ENCODE measurements at places on chromosomes 4 and X. TPM values are rescaled to one million over a fixed set of nuclear protein-coding genes. Genes with fewer than 3 reads are reported as not detected.

DNA sequence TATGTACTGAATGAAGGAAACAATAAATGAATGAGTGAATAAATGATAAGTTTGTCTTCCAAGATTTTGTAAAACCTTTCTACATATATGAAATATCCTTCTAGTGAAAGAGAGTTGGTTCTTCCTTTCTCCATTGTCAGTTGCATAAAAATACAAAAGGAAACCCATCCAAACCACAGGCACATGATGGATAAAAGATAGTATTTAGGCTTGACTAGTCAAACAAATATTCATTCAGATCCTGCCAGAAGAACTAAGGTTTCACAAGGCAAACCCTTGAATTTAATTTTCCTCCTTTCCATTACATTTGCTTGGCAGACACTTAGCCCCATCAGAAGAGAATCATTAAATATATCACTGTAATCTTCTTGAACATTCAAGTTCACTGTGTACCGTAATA, 208.4 kb downstream of the COL25A1 start:
- no peak for DNase-seq

DNA sequence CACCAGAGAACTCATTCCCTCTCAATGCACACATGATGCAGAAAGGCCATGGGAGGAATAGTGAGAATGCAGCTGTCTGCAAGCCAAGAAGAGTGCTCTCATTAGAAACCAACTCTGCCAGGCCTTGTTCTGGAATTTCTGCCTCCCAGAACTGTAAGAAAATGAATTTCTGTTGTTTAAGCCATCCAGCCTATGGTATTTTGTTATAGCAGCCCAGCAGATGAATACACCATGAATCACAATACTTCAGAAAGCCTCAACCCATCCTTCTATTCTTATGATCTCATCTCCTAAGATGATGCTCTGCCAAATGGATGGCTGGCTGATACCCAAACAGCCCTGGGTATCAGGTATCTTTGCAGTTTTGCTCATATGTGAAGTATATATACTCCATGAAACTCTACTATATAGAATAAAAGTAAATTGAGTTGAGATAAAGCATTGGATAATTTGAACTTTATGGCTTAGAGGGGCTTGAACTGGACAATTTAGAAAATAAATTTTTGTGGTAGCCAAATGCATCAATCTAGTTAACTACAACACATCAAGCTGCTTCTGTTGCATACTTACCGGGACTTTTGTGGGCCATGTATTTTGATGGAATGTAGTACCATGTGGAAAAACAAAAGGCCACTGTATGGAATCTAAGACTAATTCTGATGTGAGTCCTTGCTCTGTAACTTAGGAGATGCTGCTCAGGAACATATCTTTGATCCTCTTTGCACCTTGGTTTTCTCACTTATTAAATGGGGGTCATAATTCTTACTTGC, 245.9 kb downstream of the HS3ST1 start:
- no peak for DNase-seq

- no peak for DNase-seq
Observed at GRCh38 chr4:22625311-22625710, 67.4 kb upstream of the GBA3 start.

DNA sequence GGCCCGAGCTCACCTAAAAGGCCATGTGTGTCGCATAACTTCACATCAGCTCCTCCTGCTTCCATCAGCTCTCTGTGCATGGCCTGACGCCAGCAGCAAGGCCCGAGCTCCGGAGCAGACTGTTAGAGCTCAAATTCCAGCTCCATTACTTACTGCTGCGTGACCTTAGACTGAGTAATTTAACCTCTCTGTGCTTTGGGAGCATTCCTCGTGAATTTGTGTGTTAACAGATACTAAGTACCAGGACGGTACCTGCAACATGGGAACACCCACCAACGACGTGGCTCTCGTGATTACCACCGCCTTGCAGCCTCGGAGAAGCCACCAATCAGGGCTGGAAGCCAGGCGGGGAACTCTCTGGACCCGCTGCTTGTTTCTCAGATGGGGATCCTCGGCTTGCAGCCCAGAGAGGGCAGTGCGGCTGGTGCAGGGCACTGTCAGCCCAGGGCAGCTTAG, 12.9 kb downstream of the LETM1 start:
- DNase-seq = no peak

GRCh38 chr4:106414366-106414765, 45.8 kb upstream of the GIMD1 start:
- no peak for DNase-seq

GRCh38 chr4:2598511-2599303, 62.3 kb downstream of the FAM193A start:
- DNase-seq = no peak

DNA sequence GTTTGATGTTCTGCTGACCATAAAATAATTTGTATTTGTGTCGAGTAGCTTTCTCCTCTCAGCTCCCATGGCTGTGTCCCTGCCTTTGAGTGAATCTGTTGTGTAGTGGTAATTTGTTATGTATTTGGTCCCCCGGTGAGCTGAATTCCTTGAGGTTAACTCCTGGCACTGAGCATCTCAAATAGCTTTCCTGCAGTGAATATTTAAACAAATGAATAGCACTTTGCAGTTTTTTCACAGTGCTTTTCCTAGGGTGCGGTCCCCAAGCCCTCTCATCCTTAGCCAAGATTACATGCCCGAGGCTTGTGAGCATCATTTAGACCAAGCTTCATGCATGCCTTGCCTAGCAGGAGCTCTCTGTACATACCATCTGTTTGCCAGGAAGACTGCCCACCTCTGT, 74.2 kb downstream of the CLDN34 start:
- no peak for DNase-seq

GRCh38 chr4:151804821-151805220, 44.0 kb upstream of the GATB start:
- no peak for DNase-seq

DNA sequence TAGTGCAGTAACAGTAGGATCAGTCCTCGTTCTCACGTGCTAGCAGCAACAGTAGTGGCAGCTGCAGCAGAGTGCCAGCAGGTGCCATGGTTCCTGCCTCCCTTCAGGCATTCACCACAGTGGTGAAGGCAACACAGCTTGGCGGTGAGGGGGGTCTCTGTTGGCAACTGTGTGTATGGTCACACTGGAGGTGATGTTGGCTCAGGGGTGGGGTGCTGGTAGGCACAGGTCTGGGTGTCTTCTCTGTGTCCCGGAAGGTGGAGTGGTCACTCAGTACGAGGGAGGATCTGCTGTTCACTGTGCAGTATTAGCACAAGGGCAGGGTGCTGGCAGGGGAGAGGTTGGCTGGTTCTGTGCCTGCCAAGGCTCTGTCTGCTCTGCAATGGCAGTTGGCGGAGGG, 671.8 kb downstream of the CCSER1 start:
- DNase-seq = no peak

GRCh38 chr4:123783921-123784320, 387.3 kb downstream of the SPRY1 start:
- DNase-seq = no peak

DNA sequence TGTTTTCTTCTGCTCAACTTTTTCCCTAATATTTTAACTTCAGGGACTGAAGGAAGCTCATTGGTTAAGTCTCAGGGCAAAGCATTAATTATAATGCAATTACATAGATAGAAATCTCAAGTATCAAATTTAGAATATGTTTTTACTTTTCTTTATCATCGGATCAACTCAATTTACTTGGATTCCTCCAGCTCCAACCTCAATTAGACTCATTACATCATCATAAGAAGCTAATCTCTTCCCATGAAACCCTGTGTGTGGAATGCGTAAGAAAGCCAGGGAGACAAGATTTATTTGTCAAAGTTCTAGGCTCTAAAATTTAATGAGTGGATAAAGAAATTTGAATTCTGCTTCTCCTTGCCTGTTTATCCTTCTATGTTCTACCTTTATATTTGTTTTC, 918.4 kb downstream of the ADGRL3 start:
- no peak for DNase-seq

DNA sequence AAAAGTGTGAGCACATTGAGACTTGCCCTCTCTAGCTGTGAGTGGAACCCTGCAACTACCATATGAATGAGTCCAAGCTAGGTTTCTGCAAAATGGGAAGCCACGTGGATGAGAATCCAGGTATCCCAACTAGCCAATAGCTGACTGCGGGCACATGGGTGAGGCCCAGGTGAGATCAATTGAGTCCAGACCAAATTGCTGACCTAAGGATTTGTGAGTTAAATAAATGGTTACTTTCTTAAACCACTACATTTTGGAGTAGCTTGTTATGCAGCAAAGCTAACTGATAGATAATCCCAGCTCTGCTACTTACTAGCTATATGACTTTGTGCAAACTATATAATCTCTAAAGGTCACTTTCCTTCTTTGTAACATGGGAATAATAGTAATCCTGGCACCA, 150.3 kb upstream of the LCORL start:
- no peak for DNase-seq

- DNase-seq = peak; percentile 67
Observed at GRCh38 chrX:155027509-155028066, 944 bp downstream of the FUNDC2 start.

- no peak for DNase-seq
Observed at GRCh38 chr4:184267673-184268583, 50.3 kb upstream of the ENPP6 start.

GRCh38 chrX:19772822-19773628, 114.4 kb downstream of the SH3KBP1 start:
- DNase-seq = no peak

GRCh38 chrX:153441296-153441695, 4.6 kb downstream of the TREX2 start:
- no peak for DNase-seq

GRCh38 chrX:133370696-133371275, 44.5 kb downstream of the GPC4 start:
- no peak for DNase-seq

DNA sequence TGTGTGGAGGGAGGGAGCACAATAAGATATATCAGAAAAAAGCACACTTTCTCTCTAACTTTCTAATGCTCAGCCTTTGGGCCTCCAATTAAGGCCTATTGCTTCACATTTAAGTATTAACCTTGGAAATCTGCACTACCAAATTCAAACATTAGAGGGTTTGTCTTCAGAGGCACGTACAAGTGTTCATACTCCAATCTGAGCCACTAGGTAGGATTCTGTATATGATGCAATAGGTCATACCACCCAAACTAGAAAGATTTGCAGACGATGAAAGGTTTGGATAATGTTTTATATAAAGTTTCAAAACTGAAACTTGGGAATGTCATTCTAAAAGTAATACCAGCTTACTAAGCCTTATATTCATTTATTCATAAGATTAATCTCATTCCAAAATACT, 106.4 kb downstream of the MID1 start:
- no peak for DNase-seq

GRCh38 chrX:30212172-30212571, 3.2 kb upstream of the MAGEB2 start:
- DNase-seq = no peak

DNA sequence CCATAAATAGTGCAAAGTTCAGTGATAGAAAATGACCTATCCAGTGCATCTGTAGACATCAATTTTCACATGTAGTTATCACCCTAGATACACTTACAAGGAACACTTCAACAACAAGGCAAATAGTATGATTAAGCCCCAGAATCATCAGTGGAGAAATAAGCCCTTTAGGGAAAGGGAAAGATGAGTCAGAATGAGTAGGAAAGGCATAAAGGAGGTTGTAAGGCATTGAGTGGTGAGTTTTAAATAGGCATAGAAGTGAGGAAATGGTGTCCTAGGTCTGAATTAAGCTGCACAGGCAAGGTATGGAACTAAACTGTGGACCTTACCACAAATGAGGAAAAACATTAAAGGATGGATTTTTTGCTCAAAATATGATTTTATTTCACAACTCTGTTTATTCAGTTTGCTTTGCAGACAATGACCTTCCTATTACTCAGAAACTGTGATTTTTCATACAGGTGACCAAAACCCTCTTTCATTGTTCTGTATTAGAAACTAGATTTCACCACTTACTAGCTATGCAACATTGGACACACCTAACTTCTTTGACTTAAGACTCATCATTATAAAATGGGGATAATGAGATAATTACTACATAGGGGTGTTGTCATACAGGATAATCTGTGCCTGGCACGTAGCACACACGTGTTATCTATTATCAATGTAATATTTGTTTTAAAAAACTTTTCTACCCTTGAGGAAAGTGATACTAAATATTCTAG, 57.0 kb upstream of the MAP9 start:
- DNase-seq = no peak

GRCh38 chr4:123168812-123169211, 227.8 kb upstream of the SPRY1 start:
- DNase-seq = no peak

DNA sequence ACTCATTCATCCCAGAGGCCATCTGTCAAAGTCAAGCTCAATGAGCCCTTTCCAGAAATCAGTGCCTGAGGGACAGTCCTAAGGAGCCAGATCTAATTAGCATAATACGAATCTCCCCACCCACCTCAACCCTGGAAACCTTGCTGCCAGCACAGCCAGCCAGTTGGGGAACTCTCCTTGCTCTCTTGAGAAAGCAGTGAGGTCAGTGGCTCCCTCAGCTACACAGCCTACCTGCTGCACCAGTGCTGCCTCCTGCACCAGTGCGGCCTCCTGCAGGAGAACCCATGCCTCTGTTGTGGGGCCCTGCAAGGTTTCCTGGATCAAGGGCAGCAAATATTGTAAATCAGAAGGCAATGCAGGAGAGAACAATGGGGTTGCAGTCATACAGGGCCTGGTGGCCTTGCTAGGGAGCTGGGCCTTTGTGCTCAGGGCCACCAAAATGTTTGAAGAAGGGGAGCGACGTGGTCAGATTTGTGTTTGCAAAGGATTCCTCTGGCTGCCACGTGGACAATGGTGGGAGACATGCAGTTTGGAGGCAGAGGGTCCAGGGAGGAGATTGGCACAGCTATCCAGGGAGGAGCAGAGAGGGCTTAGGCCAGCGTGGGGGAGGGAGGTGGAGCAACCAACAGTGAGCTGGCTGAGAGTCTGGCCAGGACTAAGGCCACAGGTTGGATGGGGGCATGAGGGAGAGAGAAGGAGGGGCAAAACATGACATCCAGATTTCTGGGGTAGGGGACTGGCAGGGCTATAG, 124.3 kb upstream of the MAMLD1 start:
- no peak for DNase-seq

DNA sequence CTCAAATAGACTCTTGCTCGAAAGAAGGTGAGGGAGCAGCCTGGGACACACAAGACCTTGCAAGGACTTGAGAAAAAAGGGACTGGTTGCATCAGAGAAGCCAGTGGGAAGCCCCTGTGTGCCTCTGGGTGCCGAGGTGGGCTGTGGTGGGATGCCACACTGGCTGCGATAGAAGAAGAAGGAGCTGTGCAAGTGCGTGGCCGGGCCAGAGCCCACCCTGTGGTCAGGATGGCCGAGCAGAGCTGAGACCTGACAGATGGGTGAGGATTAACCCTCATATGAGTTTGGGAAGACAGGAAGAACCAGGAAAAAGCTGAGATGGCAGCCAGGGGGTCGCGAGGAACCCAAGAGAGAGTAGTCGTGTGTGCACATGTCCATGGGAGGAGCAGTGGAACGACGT, 44.6 kb upstream of the HGFAC start:
- DNase-seq = peak; percentile 50

GRCh38 chr4:166625018-166625637, 609.2 kb downstream of the SPOCK3 start:
- no peak for DNase-seq

STAP1 gene
- total RNA-seq = not detected

PNMA6F gene
- not detected for total RNA-seq

DUSP9 gene
- total RNA-seq = not detected

CORIN gene
- total RNA-seq = 0.14 TPM

FAM47E gene
- total RNA-seq = 2.1 TPM

TLR10 gene
- 0.27 TPM for total RNA-seq

ARHGAP36 gene
- not detected for total RNA-seq

CLNK gene
- total RNA-seq = not detected

USP27X gene
- 5.4 TPM for total RNA-seq
